ENCODE measurements at places on chromosomes 2 and 18.

GRCh38 chr2:10064932-10065772 lies 15.1 kb downstream of the CYS1 start:
- DNase-seq, result no peak

DNA sequence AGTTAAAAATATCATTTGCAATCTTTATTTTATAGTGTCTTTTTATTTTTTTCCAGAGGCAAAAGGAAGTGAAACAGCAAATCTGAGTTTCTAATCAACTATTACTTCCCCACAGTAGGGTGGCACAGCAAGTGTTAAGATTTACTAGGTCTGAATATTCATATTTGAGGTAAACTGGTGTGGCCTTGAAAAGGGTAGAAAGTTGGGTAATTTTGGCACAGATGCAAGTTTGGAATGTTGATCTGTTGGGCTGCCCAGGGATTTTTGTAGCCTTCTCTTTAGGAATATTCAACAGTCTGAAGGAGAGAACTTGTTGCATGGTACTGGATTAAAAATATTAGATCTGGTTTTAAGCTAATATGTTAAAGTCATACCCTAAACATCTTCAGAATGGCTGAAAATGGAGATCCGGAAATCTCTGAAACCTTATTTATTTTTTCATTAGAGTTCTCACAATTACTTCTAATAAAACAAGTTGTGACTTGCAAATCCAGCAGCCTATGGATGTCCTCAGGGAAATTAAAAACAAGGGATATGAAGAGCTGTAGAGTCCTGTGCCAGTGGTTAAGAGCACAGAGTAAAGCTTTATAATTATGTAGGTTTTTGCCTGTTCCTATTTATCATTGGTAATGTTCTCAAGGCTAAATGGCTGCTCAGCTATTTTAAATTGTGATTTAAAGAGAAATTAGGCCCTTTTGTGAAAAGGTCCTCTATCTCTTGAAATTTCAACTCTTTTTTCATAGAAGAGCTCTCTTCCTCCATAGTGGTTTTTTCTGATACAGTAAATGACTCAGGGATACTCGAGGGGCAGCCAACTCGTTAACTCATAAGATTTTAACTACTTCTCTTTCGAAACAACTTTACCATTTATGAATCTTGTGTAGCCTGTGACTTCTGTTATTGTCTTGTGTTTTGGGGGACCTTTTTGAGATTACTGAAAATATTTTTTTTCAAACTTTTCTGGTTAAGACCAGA lies 11.0 kb downstream of the TANK start:
- no peak for DNase-seq

DNA sequence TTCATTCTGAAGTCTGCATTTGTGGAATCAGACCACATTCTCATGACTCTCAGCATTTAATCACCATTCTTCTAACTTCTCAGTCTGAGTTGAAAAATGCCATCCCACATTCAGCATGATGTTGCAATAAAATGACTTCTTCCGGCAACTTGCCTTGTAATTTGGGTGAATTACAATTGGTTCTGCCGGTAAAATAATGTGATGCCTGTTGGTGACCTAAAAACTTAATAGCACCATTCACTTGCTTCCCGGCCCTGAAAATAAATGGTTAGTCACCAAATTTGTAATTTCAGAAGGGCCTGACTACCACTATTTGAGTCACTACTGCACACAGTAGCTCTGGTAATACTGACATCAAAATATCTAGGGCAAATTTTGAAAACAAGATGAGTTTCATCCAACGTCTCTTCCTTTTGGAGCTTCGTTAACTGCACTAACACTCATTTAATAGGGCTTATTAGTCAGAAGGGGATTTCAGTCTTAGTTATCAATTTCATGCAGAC lies 637.1 kb upstream of the CHAC2 start:
- no peak for DNase-seq

- no peak for DNase-seq
Observed at GRCh38 chr2:143481237-143481623, 352.0 kb downstream of the ARHGAP15 start.

GRCh38 chr2:201406077-201406662 lies 45.1 kb downstream of the TRAK2 start:
- no peak for DNase-seq

DNA sequence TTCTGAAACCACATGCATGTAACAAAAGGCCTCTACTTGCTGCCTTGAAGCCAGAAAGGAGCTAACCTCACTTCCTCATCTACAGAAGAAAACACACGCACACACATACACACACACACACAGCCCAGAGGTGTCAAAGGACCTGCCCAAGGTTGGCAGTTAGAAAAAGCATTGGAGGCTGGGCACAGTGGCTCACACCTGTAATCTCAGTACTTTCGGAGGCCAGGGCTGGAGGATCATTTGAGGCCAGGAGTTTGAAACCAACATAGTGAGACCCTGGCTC lies 125.9 kb upstream of the RNF152 start:
- no peak for DNase-seq

Measured in stimulated activated CD8-positive, alpha-beta memory T cell treated with anti-CD3 and anti-CD28 coated beads, Interleukin-7, amount 100 ng/mL, for 1 hour (primary cell).